NCI-H2107 (cell line): ENCODE measurements at places on chromosomes 7 and 10.

DNA sequence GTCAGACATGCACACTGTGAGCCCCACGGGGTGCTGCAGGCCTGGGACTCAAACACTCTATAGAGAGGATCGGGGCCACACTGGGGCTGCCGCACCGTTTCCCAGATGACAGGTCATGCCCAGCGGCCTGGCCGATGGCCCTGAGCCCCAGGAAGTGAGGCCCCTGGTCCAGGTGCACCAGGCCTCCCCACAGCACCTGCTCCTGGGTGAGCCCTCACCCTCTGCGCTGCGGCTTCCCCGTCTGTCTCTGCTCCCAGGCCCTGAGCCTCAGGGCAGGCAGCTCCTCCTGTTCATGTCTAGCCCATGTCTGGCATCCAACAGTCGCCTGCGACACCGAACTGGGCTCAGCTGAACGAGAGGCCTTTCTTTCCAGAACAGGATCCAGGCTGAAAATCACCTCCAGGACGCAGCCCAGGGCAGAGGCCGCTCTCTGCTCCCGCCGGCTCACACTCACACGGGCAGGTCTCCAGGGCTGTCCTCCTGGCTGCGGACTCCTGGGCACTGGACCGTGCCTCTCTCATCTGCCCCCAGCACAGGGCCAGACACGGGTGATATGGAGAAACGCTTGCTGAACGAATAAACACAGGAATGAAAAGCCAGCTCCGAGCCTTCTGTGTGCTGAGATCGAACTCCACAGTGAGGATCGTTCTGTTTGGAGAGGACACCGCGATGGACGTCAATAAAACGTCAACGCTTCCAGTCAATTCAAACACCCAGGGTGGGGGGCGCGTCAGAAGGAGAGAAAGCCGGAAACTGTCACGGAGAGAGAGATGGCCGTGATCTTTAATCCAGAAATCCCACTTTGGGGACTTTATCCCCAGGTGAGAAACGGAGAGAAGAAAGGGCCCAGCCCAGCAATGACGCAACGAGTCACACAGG, 202.4 kb downstream of the ELFN1 start:
- DNase-seq: no peak

GRCh38 chr7:106569500-106569929, 91.4 kb downstream of the CCDC71L start:
- no peak for DNase-seq

DNA sequence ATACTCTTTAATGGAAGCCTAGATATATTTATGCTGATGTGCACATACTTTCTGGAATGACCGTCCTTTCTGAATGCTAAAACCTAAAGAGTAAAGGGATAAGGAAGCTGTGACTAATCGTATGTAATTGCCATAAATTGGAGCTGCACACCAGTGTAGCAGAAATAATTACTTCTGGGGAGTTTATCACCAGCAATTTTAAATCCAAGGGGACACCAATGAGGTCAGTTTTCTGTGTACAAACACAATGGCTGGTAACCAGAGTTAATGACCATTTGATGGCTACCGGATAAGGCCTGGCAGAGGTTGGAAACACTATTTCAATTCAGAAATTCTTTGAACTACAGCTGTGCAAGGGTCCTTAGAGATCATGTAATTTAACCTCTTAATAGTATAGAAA, 670.1 kb downstream of the REEP3 start:
- no peak for DNase-seq

- DNase-seq: no peak
Observed at GRCh38 chr7:39184391-39184790, 206.7 kb downstream of the POU6F2 start.

DNA sequence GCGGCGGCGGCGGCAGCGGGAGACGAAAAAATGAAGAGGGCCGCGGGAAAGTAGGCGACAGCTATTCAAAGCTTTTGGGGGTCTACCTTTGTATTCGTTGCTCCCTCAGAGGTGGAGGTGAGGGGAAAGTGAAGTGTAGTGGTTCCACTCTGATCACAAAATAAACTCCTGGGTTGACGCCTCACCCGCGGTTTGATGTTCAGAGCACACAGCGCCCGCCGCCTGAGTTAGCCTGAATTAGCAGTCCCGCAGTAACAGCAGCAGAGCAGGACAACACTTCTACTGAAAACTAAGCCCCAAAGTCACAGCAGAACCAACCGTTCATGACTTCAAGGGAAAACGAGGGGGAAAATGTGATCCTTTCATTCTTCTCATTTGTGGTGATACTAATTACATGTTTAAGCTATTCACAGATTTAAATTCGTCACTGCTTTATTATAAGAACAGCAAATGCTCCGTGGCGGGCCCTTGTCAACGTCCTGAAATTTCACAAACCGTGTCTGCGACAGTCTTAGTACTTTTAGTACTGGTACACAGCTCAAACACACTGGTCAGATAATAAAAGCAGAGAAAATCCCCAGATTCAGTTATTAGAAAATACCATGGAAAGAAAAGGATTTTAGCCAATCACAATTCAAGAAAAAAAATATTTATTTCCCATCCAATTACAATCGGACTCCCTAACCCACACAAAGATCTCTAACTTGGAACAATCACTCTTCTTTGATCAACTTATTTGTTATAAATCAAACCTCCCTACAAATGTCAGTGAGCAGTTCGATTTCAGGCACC, 563 bp upstream of the JMJD1C start:
- DNase-seq: peak; percentile 26

GRCh38 chr7:109844362-109844761, 1246.6 kb upstream of the LRRN3 start:
- DNase-seq: no peak

DNA sequence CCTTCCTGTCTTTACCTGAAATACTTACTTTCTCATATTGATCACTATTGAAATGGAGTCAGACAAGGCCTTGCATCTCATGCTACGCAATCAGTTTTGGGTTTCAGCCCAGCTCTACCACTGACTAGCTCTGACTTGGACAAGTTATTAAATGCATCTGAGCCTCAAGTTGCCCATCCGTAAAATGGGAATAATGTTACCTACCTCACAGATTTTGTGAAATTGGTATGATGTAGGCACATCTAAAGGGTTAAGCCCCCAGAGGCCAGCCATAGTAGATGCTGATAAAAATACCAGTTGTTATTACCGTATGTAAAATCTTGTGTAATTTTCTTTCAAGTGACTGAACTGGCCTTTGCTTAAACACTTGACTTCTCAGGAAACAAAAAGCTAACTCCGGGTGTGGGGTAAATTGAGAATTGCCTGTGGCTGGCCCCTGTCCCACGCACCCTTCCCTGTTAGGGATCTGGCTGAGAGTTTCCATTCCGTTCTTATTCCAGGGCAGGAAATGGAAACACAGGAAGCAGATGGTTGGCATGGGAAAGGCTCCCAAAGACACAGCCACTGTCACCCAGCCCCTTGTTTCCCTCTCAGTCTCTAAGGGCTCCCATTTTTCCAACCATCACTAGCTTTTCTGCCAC, 7.5 kb downstream of the DUSP5 start:
- DNase-seq: no peak

DNA sequence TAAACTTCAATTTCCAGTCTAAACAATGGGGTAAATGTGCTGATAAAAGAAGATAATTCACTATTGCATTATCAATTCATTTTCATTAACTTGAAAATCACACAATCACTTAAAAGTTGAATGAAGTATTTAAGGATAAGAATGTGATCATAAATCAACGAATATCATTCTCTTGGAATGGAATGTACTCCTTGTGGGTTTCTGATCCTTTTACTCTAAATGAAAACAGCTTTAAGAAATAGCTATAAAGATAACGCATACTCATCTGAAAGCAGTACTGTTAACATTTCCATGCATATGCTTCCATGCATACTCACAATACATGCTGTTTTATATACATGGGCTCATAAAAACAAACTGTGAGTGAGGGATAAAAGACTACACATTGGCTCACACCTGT, 108.8 kb downstream of the ATE1 start:
- no peak for DNase-seq

- no peak for DNase-seq
Observed at GRCh38 chr7:77458786-77459185, 42.6 kb upstream of the GSAP start.

DNA sequence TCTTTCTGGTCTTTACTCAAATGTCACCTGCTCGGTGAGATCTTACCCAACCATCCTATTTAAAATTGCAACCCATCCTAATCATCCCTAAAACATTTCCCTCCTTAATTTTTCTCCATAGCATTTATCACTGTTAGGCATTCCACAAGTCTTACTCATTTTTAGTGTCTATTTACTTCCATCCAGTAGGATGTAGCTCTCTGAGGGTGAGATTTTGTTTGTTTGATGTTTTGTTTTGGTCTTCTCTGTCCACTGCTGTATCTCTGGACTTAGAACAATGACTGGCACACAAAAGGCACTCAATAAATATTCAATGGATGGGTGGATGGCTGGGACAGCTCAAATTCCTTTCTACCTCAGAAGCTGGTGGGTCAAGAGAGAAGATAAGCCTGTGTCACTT, 15.8 kb upstream of the DUSP5 start:
- DNase-seq: no peak

- DNase-seq: no peak
Observed at GRCh38 chr7:22238354-22239311, 118.3 kb downstream of the RAPGEF5 start.

- DNase-seq: no peak
Observed at GRCh38 chr10:98055841-98056516, 25.6 kb upstream of the CRTAC1 start.

GRCh38 chr10:14757986-14758385, 16.7 kb downstream of the FAM107B start:
- DNase-seq: no peak

GRCh38 chr10:23063045-23063972, 32.1 kb upstream of the MSRB2 start:
- no peak for DNase-seq

DNA sequence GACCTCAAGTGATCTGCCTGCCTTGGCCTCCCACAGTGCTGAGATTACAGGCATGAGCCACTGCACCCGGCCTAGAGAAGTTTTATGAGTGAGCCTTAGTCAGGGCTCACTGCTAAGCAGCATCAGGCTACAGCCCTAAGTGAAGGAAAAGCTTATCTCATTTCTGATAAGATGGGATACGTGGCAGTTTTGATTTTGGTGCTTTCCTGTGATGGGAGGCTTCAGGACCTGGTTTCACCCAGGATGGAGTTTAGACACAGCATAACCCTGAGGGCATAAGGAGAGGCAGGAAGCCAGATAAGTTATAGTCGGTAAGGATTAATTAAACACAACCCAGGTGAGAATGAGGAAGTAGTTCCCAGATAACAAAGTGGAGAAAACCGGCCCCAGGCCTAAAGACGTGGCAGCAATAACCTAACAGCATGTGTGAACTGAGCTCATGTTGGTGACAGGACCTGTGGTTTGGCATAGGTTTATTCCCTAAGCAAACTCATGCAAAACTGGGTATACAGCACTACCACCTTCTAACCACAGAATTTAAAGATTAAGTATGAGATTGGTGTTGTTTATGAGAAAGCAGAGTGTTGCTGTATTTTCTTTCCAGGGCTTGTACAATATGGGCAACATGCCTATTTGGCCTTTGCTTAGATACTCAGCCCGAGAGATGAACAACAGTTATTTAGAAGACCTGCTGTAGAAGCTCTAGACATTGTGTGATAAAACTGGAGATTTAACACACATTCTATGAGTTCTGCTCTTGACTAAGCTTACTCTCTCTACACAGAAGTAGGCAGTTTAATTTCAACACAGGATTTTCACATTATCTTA, 119.4 kb downstream of the COL28A1 start:
- no peak for DNase-seq

GRCh38 chr10:68598978-68599770, 39.0 kb downstream of the TET1 start:
- DNase-seq: no peak

DNA sequence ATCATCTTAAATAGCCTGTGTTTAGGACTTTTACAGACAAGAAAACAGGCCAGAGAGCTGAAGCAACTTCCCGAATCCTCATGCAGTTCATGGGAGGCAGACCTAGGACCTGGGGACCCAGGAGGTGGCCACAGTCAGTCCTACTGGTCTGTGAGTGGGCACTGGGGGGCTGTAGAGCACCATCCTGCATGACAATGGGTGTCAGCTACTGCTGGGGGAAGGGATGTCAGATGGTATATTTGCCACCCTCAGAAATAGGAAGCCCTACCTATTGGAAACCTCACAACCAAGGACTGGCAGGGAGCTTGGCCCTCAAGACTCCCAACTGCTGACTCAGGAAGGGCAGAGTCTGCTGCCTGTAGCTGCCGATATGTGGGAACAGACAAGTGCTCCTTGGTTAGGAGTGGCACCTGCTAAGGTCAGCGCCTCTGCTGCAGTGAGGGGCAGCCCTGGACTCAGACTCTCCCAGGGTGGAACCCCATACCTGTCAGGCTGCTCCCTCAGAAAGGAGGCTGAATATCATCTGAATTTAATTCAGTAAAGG, 29.7 kb downstream of the OGDH start:
- no peak for DNase-seq

DNA sequence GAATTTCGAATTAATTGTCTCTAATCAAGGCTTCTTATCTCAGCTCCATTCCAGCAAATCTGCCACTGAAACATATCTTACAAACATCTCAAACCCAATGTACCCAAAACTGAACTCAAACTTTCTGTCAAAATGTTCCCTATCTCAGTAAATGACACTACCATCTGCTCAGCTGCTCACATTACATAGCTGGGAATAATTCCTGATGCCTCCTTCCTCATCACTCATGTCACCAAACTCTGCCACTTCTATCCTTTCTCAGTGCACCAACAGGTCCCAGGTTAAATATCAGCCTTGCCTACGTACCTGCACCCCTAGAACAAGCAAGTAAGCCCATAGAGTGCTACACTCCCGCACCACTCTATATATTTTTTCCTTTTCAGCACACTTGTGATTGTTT, 12.4 kb downstream of the WAPL start:
- no peak for DNase-seq

- DNase-seq: no peak
Observed at GRCh38 chr10:114340816-114341215, 63.5 kb downstream of the AFAP1L2 start.

DNA sequence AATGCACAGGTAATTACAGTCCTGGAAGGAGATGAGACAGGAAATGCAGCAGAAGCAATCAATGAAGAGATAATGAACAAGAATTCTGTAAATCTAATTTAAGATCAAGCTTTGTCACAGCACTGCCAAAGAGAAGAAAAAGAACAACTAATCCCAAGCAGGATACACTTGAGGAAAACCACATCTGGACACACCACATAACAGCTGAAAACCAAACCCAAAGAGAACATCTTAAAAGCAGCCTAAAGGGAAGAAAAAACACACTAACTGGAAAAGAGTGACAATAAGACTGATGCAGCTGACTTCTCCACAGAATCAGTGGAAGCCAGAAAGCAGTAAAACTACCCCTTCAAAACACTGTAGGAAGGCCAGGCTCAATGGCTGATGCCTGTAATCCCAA, 10.2 kb downstream of the CYTH3 start:
- no peak for DNase-seq
